ENCODE measurements at places on chromosomes 4 and X. TPM values are rescaled to one million over a fixed set of nuclear protein-coding genes. Genes with fewer than 3 reads are reported as not detected.

FAM47A gene
- total RNA-seq: not detected

AFM gene
- total RNA-seq: not detected

FOXR2 gene
- not detected for total RNA-seq

DMRTC1 gene
- total RNA-seq: not detected

GNRHR gene
- total RNA-seq: not detected

NHS gene
- total RNA-seq: under 0.01 TPM

NAP1L2 gene
- 0.95 TPM for total RNA-seq

TMPRSS11A gene
- not detected for total RNA-seq

TMEM144 gene
- 4.5 TPM for total RNA-seq

ARHGEF6 gene
- total RNA-seq: 24.6 TPM

EXOC1L gene
- total RNA-seq: not detected

ARHGAP10 gene
- 8.9 TPM for total RNA-seq

ADGRG2 gene
- total RNA-seq: under 0.01 TPM

MTNR1A gene
- total RNA-seq: not detected

GABRG1 gene
- not detected for total RNA-seq

MAGEA2B gene
- total RNA-seq: not detected

DCAF4L1 gene
- 0.17 TPM for total RNA-seq

PAGE5 gene
- total RNA-seq: not detected

SLC10A4 gene
- total RNA-seq: 0.09 TPM

PASD1 gene
- total RNA-seq: not detected

RADX gene
- 0.09 TPM for total RNA-seq

TRIM2 gene
- total RNA-seq: 12.0 TPM

ZNF630 gene
- total RNA-seq: 1.4 TPM

USP51 gene
- total RNA-seq: 1.6 TPM

SLC4A4 gene
- total RNA-seq: not detected

GAR1 gene
- total RNA-seq: 2.7 TPM

CFAP47 gene
- under 0.01 TPM for total RNA-seq

OFD1 gene
- total RNA-seq: 6.6 TPM

CXCL3 gene
- 0.33 TPM for total RNA-seq

TIMM17B gene
- 18.6 TPM for total RNA-seq

XKRX gene
- total RNA-seq: not detected

FABP2 gene
- total RNA-seq: not detected

TCP11X1 gene
- total RNA-seq: not detected

NPY5R gene
- not detected for total RNA-seq

LRAT gene
- under 0.01 TPM for total RNA-seq

SLC49A3 gene
- 7.9 TPM for total RNA-seq

NDP gene
- total RNA-seq: not detected

PLAC1 gene
- total RNA-seq: not detected

FGF13 gene
- total RNA-seq: 21.0 TPM

LIMCH1 gene
- 29.8 TPM for total RNA-seq

ATP2B3 gene
- under 0.01 TPM for total RNA-seq

CORIN gene
- total RNA-seq: under 0.01 TPM

CLCN4 gene
- total RNA-seq: 4.9 TPM
